ENCODE measurements at places on chromosomes 6 and 20.

DNA sequence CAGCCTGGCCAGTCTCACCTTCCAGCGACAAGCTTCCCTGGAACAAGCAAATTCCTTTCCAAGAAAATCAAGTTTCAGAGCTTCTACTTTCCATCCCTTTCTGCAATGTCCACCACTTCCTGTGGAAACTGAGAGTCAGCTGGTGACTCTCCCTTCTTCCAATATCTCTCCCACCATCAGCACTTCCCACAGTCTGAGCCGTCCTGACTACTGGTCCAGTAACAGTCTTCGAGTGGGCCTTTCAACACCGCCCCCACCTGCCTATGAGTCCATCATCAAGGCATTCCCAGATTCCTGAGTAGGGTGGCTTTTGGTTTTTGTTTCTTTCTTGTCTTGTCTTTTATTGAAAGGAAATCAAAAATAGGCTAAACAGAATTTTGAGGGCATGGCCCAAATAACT lies 24.3 kb downstream of the MYCT1 start:
- no peak for DNase-seq

- no peak for DNase-seq
Observed at GRCh38 chr20:11468880-11469279, 448.8 kb upstream of the BTBD3 start.

GRCh38 chr6:95321126-95321525 lies 256.2 kb upstream of the MANEA start:
- DNase-seq = peak; percentile 44

DNA sequence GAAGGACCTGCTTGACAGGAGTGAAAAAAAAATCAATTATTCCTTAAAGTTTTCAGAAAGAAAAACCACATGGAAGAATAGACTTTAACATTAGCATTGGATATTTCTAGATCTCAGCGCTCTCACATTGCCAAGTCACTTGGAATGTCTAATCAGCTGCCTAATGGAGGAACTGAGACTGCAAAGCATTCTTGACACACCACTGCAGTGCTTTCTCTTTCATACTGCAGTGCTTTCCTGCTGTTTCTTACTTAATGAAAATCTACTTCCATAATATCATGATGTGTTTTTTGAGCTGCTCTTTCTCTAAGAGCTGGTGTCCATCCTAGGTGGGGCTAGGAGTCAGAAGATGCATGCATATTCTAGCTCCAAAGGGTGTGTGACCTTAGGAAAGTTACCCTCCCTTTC lies 20.4 kb upstream of the MCM3 start:
- DNase-seq = peak; percentile 26

DNA sequence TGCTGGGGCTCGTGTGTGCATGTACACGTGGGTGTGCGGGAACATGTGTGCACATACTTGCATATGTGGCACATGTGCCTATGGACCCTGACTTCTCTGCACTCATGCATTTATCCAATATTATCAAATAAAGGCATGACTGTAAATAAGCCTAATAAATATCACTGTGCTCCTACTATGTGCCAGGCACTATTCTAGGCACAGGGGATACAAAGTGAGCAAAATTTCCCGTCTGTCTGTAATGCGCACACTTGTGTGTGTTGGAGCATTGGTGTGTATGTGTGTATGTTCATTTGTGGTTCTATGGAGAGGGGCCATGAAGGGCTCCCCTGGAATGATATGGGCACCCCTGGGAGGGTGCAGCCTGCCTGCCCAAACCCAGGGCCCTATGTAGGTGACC lies 41.9 kb downstream of the ITPR3 start:
- no peak for DNase-seq

- no peak for DNase-seq
Observed at GRCh38 chr6:13261464-13261994, 66.8 kb downstream of the TBC1D7 start.

GRCh38 chr6:169921217-169921616 lies 169.8 kb downstream of the ERMARD start:
- DNase-seq = no peak

DNA sequence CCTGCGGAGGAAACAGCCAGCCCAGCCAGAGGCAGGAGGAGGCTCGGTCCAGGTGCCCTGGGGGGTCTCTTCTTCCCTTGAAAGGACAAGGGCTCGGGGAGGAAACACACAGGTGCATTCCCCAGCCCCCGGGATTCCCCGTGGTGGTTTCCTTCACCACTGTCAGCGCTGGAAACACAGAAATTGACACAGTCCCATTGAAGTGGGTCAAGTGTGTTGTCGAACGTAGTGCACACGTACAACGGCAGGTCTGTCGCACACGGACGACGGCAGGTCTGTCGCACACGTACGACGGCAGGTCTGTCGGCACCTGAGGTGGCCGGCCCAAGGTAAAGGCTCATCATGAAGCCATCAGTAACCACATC lies 80.9 kb downstream of the DLL1 start:
- no peak for DNase-seq

DNA sequence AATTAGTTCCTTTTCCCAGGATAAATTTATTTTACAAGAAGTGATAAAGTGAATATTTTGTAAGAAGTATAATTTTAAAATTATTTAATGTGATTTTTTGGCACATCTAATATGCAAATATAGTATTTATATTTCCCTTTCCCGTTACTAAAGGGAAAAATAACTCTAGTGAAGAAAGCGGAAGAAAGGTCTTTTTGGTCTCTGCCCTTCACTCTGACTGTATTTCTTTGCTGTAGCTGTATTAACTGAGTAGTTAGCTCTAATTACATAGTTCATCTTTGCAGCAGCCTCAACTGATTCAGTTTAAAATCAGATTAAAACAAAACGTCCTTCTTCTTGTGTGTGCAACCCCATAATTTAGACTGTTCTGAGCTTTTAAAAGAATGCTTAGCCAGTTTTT lies 57.4 kb upstream of the RNF144B start:
- DNase-seq = no peak

DNA sequence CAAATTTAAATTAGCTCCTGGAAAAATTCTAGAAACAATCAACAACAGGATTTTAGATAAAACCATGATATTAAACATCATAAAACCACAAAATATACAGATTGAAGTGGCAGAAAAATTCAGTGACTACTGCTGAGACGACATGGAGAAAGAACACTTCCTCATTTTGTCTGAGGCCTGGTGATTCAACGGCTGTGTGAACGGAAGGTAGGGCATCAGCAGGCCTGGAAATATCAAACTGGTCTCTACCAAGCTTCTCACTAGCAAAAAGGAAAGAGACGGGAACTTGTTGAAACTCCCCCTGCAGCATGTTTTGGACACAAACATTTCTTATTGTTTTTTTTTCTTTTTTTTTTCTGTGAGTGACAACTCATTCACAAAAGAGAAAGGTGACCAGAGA lies 58.0 kb upstream of the AHI1 start:
- DNase-seq = no peak

DNA sequence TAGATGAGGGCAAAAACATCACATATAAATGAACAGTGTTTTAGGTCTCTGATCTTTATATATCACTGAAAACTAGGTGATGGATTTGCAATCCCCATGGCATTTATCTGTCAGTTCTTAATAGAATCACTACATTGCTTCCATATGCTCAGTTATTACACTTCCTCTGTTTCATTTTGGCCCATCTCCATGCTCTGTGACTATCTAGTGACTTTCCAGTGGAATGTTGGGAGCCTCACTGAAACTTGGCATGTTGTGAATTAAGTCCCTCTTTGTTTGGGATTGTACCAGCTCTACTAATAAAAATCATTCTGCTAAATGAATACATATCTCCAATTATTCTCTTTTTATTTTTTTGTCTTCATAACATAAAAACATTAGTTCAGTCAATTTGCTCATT lies 226.1 kb upstream of the CEP162 start:
- peak; percentile 65 for DNase-seq

DNA sequence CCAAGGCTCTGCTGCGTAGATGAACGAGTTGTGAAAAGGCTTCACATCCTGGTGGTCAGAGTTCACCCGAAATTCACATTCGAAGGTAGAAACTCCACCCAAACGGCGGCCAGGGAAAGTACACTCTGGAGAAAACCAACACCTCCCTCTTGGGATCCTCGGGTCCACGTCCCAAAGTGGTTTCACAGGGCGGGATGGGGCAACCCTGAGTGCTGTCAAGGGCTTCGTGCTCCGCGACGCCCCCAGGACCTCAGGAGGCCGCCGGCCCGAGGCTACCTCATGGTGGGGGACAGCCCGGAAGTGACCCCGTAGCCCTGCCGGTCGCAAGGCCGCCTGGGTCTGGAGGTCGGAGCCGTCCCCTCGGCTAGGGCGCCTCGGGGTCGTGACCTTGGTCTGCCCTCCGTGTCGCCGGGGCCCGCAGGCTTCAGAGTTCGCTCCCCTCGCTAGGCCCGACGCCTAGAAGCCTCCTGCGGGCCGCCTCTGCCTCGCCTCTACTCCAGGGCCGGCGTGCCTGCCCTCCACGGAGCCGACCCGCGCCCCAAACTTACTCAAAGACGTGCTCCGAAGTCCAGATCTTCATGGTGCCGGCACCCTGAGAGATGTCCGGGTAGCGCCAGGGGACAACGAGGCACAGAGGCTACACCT lies at the start of gene PRELID3B:
Gene PRELID3B, minus strand, starts transcription at position 636 of the 645 bp plus-strand sequence. Its CDS starts 56 bp downstream, at position 580.
- DNase-seq = peak; percentile 37

GRCh38 chr20:19313342-19314069 lies 101.1 kb downstream of the SLC24A3 start:
- no peak for DNase-seq

- no peak for DNase-seq
Observed at GRCh38 chr20:58715391-58715800, 22.8 kb downstream of the NPEPL1 start.

DNA sequence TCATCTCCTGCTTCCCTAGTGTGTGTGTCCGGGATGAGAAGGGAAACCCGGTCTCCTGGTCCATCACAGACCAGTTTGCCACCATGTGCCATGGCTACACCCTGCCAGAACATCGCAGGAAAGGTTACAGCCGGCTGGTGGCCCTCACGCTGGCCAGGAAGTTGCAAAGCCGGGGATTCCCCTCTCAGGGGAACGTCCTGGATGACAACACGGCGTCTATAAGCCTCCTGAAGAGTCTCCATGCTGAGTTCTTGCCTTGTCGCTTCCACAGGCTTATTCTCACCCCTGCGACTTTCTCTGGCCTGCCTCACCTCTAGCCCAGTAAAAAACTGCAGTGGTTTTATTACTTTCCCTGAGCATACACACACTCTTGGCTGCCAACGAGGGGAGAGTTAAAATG lies 23.9 kb upstream of the C6orf141 start:
- DNase-seq = no peak

DNA sequence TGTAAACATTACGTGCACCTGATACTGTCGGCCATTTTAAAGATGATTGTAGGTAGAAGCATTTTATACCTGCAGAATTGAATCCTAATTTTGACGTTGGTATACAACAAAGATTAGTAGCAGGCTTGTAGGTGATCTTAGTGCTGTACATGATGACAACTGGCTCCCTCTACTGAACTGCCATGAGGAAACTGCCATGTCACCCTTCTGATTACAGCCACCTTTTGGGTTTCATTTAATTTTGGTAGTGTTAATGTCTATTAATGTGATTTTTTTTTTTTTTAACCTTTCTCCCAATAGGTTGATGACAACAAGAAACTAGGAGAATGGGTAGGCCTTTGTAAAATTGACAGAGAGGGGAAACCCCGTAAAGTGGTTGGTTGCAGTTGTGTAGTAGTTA lies 2.3 kb downstream of the RPS12 start:
- no peak for DNase-seq

- DNase-seq = no peak
Observed at GRCh38 chr6:4676016-4676415, 100.2 kb upstream of the CDYL start.

- DNase-seq = no peak
Observed at GRCh38 chr6:135703007-135703406, 148.5 kb upstream of the PDE7B start.

DNA sequence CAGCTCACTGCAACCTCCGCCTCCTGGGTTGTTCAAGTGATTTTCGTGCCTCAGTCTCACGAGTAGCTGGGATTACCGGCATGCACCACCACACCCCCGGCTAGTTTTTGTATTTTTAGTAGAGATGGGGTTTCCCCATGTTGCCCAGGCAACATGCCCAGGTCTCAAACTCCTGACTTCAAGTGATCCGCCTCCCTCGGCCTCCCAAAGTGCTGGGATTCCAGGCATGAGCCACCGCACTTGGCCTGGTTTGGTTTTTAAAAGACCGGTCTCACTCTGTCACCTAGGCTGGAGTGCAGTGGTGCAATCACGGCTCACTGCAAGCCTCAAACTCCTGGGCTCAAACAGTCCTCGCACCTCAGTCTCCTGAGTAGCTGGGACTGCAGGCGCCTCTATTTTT lies 40.1 kb downstream of the VSTM2L start:
- DNase-seq = no peak

DNA sequence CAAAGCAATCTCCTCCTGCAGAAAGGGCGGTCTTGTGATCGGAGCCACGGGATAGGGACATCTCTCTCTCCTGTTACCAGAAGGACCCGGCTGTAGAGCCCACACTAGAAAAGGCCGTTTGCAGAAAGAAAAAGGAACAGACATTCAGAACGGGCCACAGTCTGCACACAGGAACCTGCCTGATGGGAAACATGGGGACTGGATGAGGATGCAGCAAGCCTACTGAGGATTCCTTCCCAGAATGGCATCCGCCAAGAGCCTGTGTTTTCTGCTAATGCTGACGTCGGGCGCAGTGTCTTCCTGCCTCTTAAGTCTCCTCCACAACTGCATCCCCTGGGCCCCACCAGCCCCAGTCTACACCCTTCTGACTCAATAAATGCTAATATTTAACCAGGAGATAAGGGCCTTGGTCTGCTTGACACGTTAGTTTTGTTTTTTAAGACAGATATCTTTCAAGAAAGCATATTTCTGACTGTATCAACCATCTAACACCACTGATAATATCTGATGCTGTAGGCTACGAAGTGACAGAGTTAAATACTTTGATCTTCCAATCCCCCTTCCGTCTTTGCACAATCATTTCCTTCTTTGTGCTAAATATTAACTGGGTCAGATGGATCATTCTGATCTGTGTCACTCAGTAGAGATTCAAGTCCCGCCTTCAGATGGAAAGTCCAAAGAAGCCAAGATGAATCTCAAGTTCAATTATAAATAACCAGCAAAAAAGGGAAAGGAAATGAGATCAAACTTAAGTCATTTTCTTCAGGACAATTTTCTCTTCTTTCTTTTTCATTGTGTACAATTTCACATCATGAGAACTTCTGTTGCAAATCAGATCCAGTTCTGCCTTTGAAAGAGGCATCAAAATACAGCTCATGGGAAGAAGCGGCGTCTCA lies 20.7 kb downstream of the FAM50B start:
- DNase-seq = no peak

- DNase-seq = no peak
Observed at GRCh38 chr20:56637576-56637975, 8.5 kb downstream of the TFAP2C start.

GRCh38 chr6:161150566-161150965 lies 123.3 kb downstream of the AGPAT4 start:
- no peak for DNase-seq

GRCh38 chr6:75147512-75147911 lies 58.3 kb downstream of the COL12A1 start:
- peak; percentile 80 for DNase-seq

- DNase-seq = no peak
Observed at GRCh38 chr20:39825524-39825923, 863.4 kb downstream of the DHX35 start.

- DNase-seq = no peak
Observed at GRCh38 chr6:79650950-79651349, 19.8 kb downstream of the SH3BGRL2 start.

Measured in fibroblast of skin of back (primary cell).